ENCODE measurements at places on chromosomes 6 and 20. TPM values are rescaled to one million over a fixed set of nuclear protein-coding genes. Genes with fewer than 3 reads are reported as not detected.

Gene SEL1L2
- not detected for total RNA-seq

Gene SLC17A1
- not detected for total RNA-seq

Gene MRPS18B
- 40.2 TPM for total RNA-seq

Gene TCEA2
- total RNA-seq, result 60.8 TPM

Gene ERVFRD-1
- total RNA-seq, result 0.07 TPM

Gene CLIC5
- total RNA-seq, result 2.6 TPM

Gene NKX2-2
- total RNA-seq, result not detected

All from T-helper 2 cell treated with Interferon-gamma antibody and Interleukin-4, amounts not matched to agents 100 ng/mL and 5 ng/mL, for 36 hours (primary cell).